ENCODE measurements at places on chromosomes 5 and 9.

- no peak for DNase-seq
These were observed 14.1 kb upstream of the TOR2A start for GRCh38 chr9:127749090-127749787.

GRCh38 chr5:140043508-140043872, 391 bp upstream of the NRG2 start:
- DNase-seq = peak; percentile 38

- DNase-seq = peak; percentile 57
These were observed 31.7 kb upstream of the KCNMB1 start for GRCh38 chr5:170420806-170421412.

GRCh38 chr9:101176384-101176783, 147.9 kb downstream of the PLPPR1 start:
- no peak for DNase-seq

DNA sequence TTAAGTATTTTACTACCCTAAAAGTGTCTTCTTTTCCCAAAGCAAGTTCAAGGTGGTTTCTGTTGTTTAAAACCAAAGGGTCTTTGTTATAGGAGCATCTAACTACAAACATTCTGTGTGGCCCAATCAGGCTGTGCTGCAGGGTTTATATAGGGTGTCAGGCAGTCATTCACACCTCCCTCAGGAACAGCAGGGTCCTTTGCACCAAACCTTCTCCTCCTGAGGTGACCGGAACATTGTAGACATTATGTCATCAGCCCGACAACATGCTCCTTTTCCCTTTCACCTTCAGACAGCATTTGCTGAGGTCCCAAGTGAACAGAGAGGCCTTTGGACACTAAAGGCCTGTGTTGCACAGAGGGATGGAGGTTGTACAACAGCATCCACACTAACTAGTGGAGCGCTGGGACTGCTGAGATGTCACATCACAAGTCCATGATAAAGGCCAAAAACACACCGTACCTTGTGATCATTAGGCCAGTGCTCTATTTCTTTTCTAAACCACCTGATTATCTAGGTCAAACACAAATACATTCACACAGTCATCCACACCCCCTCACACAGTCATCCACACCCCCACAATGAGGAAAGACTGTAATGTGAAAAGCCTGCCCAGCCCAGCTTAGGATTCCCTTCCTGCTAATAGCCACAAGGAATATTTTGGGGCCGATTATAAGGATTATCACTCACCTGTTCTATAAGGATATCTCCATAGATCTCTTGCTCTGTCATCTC, 123.8 kb upstream of the VLDLR start:
- no peak for DNase-seq

DNA sequence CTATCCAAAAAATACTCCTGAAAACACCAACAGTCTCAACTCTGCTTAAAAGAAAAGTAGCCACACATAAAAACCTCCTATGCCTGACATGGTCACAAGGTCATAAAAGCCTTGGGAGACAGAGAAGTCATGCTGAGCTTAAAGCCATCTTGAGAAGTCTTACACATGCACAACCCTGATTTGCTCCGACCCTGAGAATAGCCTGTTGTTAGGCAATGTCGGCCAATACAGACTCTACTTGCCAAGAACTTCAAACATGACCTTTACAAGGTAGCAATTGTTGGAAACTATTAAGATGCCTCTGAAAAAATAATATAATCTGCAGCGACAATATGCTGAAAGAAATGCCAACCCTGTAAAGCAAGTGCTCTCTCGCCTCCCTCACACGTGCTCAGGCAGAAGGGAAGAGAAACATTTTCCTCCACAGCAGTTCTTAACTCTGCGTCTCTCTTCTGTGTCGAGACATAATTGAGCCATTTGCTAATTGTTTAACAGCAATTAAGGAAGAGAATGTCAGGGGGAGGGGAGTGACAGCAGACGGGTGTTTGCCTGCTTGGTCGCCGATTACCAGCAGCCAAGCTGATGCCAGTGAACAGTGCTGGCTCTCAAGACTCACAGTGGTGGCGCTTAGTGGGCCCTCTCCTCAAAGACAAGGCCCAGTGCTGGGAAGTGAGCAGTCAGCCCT, 393.6 kb downstream of the SPOCK1 start:
- no peak for DNase-seq

- DNase-seq = no peak
These were observed 60.2 kb upstream of the SRP19 start for GRCh38 chr5:112800891-112801290.

- peak; percentile 88 for DNase-seq
These were observed at the start of gene GAS1 for GRCh38 chr9:86947146-86948073. GAS1 (minus strand) TSS chr9:86947506; CDS start chr9:86946779, 727 bp downstream.

- DNase-seq = no peak
These were observed 508.3 kb upstream of the CCNG1 start for GRCh38 chr5:162929104-162929503.

DNA sequence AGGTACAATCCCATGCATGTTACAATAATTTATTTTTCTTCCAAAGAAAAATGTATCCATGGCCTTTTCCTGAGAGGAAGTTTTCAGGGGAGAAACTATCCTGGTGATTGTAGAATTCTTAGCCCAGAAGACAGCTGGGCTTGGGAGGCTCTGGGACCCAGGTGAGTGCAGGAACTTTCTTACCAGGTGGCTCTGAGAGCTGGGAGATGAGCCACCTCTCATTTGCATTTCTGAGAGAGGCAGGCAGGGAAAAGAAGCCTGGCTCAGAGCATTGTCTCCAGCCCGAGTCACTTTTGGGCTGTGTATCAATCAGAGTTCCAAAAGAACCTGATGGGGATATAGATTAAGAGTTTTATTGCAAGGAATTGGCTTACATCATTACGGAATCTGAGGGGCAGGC, 52.7 kb downstream of the ALG2 start:
- DNase-seq = no peak

GRCh38 chr9:108186642-108187395, 669.0 kb downstream of the ACTL7B start:
- DNase-seq = no peak

GRCh38 chr5:42021923-42022322, 96.8 kb downstream of the FBXO4 start:
- DNase-seq = no peak

GRCh38 chr5:178110-178509, 13.2 kb upstream of the LRRC14B start:
- no peak for DNase-seq

GRCh38 chr9:81562231-81563019, 126.9 kb downstream of the TLE1 start:
- DNase-seq = no peak

GRCh38 chr9:18433620-18434019, 40.3 kb upstream of the ADAMTSL1 start:
- no peak for DNase-seq

DNA sequence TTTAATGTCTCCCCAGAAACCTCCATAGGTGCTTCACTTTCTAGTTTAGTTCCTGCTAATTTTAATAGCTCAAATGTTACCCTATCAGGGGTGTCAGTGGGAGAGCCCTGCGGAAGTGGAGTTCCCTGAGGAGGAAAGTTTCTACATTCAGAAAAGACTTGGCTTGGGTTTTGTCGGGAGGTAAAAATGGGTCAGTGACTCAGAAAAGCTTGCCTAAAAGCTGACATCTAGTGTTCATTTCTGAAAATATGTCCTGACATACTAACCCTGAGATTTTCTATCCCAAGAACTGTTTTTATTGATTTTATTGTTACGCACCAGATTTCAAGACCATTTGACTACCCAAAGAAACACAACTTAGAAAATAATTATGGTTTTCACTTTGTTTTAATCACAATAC, 40.9 kb upstream of the GLDC start:
- DNase-seq = peak; percentile 61

GRCh38 chr5:149062371-149063016, 368 bp downstream of the SH3TC2 start:
- DNase-seq = no peak

DNA sequence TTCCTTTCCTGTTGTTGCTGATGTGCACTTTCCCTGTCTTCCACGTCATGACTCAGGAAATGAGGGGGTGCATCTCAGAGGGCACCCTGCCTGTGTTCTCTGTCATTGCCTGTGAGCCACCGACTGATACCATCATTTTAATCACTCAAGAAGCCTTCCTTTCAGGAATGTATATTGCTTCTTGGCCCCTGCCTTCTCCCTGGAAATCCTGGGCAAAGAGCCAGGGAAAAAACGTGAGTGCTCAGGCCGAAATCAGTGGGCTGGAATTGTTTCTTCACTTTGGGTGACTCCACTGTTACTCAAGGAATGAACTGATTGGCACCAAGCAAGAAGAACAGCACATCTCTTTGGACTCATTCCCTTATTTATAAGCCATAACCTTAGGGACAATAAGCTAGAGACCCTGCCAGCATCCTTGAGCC, 126.1 kb downstream of the SNX18 start:
- DNase-seq = no peak

- no peak for DNase-seq
These were observed 36.4 kb downstream of the MTX3 start for GRCh38 chr5:79954620-79955019.

GRCh38 chr5:154620411-154620810, 134.8 kb upstream of the LARP1 start:
- DNase-seq = no peak

GRCh38 chr5:64930672-64931318, 162.1 kb downstream of the CWC27 start:
- DNase-seq = no peak

DNA sequence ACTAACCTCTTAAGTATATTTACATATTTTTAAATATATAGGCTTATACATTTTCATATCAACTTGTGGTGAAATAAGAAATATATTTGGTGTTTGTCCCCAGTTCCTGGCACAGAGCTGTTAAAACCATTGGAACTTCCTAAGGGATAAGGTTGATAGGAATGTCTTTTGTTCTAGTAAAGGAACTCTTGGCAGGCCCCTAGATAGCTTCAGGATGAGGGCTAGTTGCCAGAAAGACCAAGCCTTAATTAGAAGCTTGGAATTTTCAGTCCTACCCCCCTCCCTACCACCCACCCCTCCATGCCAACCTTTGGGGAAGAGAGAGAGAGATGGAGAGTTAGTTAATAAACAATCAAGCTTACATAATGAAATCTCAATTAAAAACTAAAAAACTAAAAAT, 638.6 kb upstream of the ACO1 start:
- no peak for DNase-seq

DNA sequence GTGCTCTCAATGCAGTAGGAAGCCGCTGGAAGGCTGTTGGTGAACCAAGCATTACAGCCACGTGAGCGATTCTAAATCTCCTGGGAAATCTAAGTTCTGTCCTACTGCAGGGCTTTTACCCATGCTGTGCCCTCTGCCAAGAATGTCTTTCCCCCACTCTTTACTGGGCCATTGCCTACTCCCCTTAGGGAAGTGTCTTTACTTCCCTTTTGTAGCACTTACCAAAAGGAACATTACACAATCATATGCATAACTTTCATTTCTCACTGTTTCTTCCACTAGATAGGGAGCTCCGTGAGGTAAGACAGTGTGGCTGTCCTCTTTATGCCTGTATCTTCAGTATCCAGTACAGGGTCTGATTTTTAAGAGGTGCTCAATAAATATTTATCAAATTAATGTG, 241.7 kb upstream of the NR4A3 start:
- DNase-seq = no peak

- no peak for DNase-seq
These were observed 6.9 kb downstream of the MEGF10 start for GRCh38 chr5:127297348-127298035.

DNA sequence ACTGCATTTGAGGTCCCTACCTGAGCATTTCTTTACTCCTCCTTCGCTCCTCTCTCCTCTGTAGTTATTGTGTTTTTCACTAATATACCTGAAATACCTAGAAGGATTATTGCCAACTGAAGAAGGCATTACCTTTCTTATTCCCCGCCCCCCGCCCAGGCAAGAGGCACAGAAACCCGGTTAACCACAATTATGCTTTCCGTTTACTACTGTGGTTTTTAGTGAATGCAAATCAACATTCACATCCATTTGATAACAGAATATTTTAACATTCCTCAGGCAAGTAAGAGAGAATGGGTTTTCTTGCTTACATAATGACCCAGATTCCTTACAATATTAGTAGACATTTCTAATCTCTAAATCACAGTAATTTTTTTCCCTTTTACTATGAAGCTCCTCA, 136.9 kb downstream of the PCSK5 start:
- no peak for DNase-seq

- DNase-seq = no peak
These were observed 60.6 kb downstream of the PGM5 start for GRCh38 chr9:68416936-68417564.

- DNase-seq = no peak
These were observed 37.0 kb downstream of the MRPS30 start for GRCh38 chr5:44845777-44846176.

GRCh38 chr9:106528158-106528557, 334.8 kb upstream of the ZNF462 start:
- DNase-seq = no peak

- DNase-seq = no peak
These were observed 509.9 kb downstream of the ZNF608 start for GRCh38 chr5:124236361-124237205.

DNA sequence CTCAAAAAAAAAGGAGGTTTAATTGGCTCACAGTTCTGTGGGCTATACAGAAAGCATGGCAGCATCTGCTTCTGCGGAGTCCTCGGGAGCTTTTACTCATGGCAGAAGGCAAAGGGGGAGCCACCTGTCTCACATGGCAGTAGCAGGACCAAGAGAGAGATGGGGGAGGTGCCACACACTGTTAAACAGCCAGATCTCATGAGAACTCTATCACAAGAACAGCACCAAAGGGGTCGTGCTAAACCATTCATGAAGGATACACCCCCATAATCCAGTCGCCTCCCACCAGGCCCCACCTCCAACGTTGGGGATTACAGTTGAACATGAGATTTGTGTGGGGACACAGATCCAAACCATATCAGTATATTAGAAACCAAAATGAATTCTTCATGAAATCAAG, 28.3 kb upstream of the CXXC5 start:
- DNase-seq = no peak

DNA sequence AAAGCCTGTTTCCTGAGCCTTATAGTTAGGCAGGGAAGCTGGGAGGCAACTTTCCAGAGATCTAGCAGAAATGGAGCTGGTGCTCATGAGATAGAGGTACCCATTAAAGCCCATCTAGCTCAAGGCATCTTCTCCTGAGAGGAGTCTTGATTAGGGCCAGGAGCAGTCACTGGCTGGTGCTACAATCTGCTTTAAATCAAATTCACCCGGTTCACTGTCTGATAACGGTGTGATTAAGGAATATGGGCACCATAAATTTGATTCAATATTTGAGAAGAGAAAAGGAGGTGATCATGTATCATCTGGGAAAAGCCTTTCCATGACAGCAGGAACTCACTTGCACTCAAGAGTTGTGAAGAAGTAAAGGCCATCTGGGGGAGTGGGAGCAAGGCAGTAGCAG, 23.9 kb upstream of the NR5A1 start:
- DNase-seq = no peak

DNA sequence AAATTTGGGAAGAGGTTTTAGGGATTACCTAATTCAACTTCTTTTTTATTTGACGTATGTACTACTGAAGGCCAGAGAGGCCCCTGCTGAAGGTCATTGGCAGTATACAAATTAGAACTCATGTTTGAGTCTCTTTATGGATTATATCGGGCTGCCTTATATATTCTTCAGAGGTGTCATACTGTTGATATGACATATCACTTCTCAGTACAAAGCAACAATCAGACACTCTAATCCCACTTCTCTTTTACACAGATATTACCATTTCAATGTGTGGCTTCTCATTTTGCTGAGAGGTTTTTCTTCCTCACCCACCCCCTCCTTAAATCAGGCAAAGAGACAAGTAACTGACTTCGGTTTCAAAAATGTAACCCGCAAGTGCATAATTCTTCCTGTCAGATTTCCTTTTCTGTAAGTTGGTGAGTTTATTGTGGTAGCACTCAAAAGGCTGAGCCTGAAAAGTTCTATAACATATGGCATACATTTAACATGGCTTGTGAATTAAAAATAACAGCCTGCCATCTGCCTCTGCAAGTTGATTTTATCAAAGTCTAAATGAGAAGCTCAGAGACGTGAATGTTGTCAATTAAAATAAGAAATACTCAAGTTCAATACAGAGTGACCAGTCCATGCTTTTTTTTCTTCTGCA, 163.6 kb upstream of the RORB start:
- no peak for DNase-seq

Data from hippocampal formation (tissue), 2 donors.